CD4-positive, alpha-beta T cell treated with Interleukin-1 beta for 1 hour (primary cell): ENCODE measurements at places on chromosomes 16 and 17.

- no peak for DNase-seq
These were observed 55.7 kb downstream of the CENPV start for GRCh38 chr17:16297367-16298139.

DNA sequence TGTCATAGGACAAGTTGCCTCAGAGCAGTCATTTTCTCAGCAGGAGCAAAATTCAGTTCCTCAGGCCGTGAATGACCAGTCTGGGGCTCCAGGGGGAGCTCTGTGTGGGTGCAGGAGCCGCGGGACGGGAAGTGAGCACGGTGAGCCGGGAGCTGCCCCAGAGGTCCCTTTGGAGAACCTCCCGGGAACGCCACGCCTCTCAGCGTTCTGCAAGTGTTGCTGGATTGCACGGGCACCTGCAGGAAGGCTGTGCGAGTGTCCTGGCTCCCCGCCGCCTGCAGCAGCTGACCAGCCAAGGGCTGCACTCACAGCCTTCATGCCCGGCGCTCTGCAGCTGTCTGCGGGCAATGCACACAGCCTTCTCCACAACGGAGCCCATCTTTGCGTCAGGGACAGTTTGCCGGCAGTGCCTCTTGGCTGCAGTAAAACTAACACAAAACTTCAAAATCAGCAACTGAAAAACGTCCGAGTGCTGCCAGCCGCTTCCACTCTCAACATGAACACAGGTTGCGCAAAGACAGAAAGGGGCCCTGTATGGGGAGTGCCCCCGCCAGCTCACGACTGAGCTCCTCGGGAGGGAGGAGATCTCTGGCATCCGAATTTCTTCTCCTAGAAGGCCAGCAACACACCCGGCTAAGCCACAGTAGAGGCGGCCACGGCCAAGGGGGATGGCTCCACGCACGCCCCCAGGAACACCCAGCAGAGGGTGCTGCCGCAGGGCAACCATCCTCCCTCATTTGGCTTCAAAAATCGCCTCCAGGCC, 16.0 kb downstream of the NDUFAF8 start:
- DNase-seq, result no peak

GRCh38 chr16:14399378-14400284, 230.4 kb downstream of the PARN start:
- no peak for DNase-seq

DNA sequence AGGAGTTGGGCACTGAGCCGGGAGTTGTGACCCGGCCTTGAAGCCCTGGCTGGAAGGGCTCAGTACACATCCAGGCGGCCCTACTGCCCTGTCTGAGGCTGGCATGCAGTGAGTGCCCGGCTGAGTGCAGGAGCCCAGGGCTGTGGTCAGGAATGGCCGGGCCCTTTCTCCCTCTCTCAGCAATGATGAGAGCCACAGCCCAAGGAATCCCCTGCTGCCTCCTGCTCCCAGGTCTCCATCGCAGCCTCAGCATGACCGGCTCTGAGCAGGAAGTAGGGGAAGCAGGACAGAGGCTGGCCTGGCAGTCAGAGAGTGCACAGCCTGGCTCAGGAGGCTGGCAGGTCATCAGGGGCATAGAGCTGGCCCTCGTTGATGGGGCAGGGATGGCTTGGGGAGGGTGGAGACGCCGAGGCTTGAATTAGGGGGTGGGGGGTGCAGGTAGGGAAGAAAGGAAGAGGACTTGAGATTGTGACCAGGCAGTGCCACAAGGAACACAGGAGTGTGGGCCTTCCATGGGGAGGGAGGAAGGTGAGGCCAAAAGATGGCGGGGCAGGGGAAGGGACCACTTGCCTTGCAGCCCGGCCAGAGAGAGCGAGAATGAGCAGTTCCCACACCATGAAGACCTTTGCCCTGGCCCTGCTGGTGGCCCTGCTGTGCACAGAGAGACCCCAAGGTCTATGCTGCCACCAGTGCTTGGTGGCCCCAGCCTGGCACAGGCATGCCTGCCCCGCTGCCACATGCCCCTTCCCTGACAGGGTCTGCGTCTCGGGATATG, 32.1 kb upstream of the KRT17 start:
- no peak for DNase-seq

DNA sequence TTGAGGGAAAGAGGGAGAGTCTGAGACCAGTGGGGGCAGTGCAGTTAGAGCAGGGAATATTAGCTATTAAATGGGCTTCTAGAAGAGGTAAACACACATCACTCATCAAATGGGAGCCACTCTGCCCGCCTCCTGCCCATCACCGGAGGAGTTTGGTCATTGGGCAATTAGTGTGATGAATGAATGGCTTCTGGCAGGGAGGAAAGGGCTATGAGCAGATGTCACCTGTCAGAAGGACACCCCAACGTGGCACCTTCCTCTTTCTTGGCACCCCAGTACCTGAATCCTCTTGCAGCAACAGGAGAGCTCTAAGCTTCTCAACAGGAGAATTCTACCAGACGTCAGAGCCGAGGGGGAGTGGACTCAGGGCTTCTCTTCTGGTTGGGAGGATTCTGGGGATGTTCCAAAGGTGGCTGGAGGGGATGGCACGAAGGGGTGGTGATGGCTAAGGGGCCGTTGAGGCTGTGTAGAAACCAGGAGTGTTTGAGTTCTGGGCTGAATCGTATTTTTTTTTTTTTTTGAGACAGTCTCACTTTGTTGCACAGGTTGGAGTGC, 11.0 kb downstream of the C1QTNF1 start:
- DNase-seq, result no peak

GRCh38 chr16:11254913-11255736, 879 bp downstream of the SOCS1 start:
- peak; percentile 67 for DNase-seq

DNA sequence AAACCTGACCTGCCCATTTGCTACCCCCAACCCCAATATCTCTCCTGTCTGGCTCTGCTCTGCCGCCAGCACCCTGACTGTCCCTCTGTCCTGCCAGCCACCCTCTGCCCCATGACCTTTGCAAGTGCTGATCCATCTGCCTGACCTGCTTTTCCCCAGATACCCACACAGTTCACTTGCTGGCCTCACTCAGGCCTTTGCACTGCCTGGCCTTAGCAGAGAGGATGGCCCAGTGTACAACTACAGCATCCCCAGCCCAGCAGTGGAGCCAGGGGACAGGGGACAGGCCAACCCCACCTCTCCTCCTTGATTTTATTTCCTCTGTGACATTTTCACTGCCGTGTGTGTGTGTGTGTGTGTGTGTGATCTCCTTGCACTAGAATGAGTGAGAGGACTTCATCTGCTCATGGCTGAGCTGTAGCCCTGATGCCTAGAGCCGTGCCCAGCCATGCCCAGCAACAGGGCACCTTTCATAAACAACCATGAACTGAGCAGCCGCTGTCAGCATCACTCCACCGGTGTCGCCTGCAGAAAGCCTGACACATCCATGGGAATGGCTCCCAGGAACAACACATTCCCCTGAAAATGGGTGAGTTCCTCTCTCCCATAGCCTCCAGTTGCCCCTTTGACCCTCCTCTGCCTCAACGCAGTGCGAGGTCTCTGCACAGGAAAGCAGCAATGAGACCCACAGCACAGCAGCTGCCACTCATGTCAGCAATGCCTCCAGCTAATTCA, 36.0 kb upstream of the RBFOX3 start:
- no peak for DNase-seq

DNA sequence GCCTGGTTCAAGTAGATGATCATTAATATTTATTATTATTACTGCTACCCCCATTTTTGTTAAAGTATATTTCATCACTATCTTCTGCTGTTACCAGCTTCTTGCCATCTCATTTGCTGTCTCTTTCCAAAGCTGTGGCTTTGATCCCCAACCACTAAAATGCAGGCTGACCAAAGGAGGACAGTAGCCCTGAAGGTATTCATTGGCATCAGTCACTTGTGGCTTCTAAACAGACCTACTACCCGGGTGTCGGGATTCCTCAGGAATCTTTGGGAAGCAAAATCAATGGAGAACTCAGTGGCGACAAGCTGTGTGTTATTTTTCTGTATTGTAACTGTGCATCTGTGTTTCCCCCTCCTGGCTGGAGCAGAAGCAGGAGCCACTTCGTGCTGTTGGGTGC, 379.2 kb upstream of the ERCC4 start:
- no peak for DNase-seq

- DNase-seq, result no peak
These were observed 22.9 kb downstream of the PIGL start for GRCh38 chr17:16239931-16240330.

DNA sequence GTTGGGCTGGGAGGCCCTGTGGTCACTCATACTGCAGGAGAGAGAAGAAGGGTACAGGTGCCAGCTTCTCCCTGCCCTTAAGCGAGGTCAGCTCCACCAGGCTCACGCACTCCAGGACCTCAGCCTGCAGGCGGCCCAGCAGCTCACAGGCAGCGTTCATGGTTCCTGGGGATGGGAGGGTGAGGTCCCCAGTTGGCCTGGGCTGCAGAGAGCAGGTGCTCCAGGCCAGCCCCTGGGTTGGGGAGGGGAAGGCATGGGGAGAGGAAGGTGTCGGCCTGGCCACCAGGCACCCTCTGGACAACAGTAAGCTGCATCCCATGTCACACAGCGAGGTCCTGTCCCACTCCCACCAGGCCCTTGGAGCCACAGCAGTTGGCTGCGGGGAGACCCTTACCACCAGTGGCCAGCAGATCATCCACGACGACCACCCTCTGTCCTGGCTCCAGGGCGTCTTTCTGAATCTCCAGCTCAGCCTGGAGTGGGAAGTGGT, 2.0 kb downstream of the APRT start:
- DNase-seq, result no peak

DNA sequence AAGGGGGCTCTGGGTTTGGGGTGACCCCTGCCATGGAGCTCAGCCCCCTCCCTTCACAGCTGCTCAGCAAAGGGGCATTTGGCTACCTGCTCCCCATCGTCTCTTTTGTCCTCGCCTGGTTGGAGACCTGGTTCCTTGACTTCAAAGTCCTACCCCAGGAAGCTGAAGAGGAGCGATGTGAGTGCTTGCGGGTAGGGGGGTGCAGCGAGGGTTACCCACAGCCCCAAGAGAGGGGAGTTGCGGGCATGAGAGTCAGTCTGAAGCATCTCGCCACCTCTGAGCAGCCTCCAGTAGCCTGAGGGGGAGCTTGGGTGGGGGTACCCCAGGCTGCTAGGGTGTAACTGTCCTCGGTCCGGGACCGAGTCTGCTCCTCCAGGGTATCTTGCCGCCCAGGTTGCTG, 6.8 kb upstream of the TCAP start:
- no peak for DNase-seq

DNA sequence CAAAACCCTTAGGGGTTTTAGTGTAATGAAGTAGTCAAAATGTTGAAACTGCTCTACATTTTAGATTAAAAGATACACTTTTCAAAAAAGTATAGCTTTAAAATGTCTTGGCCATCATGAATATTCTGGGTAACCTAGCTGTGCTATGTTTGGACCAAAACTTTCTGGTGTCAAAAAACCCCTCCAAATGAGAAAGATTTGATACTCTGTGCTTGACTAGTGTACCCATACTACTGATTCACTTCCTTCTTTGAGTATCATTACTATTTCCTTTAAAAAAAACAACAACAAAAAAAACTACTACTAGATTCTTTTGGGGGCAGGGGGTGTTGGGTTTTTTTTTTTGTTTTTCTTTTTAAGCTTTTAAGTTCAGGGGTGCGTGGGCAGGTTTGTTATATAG, 37.3 kb downstream of the PTRH2 start:
- DNase-seq, result no peak

GRCh38 chr17:31568121-31568520, 176.6 kb downstream of the RAB11FIP4 start:
- no peak for DNase-seq

GRCh38 chr17:45848868-45849535, 4.3 kb downstream of the SPPL2C start:
- DNase-seq, result no peak
